Stimulated activated CD4-positive, alpha-beta T cell treated with anti-CD3 and anti-CD28 coated beads, Interleukin-4, amount 100 ng/mL, for 1 hour (primary cell): ENCODE measurements at places on chromosomes 16 and 17.

GRCh38 chr17:78818932-78819331, 21.7 kb downstream of the USP36 start:
- no peak for DNase-seq

DNA sequence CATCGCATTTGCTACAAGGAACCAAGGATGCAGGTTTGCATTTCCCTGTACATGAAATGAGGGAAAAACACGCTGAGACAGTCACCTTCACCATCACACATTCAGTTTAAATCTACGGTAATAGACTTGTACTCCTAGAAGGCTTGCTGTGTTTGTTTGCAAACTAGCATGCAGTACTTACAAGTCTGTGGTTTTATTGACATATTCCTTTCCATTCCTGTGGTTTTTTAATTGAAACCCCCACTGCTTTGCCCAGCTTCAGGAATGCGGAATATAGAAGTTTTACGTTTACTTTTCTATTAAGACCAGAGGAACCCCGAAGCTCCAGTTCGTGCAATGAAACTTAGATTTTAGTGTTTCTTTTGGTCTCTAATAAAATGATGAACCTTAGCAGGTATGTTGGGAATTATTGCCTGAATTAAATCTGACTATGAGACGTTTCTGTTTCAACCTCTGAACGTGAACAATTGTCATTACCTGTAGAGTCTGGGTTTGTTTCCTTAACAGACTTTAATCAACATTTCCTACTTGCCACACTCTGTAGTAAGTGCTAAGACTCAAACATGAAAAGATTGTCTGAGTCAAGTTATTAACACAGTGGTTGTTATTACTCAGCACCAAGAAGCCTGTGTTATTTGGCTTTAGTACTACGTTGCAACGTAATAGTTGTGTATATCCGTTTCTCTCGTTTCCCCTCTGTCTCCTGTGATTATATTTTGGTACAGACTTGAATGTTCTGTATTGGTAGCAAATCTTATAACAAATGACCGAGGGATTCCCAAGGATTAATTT, 793.3 kb upstream of the GOT2 start:
- DNase-seq = no peak

DNA sequence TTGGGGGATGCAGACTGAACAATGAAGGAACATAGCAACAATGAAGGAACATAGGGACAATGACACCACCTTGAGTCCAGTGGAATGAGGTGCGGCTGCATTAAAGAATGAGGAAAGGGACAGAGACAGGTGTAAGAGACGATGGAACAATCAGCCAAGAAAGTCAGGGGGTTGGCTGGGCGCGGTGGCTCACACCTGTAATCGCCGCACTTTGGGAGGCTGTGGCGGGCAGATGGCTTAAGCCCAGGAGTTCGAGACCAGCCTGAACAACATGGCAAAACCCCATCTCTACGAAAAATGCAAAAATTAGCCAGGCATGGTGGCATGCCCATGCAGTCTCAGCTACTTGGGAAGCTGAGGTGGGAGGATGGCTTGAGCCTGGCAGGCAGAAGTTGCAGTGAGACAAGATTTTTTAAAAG, 13.6 kb upstream of the CBFB start:
- DNase-seq = no peak

- DNase-seq = no peak
Measured at GRCh38 chr17:58284613-58285421, 4.1 kb upstream of the MPO start.

- DNase-seq = no peak
Measured at GRCh38 chr16:71565812-71566700, 10.8 kb downstream of the TAT start.

GRCh38 chr16:10558746-10559641, 21.4 kb downstream of the EMP2 start:
- DNase-seq = no peak
